ENCODE measurements at places on chromosomes 1 and 21.
A peak's percentile ranks its signal among the peaks of the same experiment; 100 is the strongest.

GRCh38 chr1:56978819-56979218, 13.0 kb upstream of the C8B start:
- no peak for DNase-seq

DNA sequence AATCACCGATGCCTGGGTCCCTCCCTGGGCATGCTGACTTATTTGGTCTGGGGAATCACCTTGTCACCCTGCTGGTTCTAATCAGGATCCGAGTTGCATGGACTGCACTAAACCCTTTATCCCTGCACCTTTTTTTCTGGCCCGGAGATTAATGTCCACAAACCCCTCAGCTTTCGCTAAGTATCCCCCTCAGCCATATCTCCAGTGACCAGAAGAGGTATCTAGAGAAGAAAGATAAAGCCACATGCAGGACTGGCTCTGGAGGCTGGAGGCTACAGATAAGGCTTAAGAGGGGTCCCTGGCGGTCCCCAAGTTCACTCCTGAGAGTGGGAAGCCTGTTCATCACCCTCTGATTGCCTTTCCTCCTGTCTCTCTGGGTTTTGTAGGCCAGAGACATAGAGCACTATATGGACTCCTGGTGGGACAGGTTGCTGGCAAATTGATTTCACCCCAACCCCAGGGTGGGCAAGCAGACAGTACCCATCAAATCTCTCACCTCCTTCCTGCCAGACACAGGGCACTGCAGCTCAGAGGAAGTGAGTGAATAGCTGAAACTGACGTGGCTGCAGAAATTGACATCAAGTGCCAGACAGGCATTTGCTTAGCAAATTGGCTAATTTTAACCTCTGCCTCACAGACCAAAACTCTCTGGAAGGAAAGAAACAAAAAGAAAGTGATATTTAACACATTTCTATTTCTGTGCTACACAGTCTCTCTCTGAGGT, 38.8 kb downstream of the HMGB4 start:
- no peak for DNase-seq

DNA sequence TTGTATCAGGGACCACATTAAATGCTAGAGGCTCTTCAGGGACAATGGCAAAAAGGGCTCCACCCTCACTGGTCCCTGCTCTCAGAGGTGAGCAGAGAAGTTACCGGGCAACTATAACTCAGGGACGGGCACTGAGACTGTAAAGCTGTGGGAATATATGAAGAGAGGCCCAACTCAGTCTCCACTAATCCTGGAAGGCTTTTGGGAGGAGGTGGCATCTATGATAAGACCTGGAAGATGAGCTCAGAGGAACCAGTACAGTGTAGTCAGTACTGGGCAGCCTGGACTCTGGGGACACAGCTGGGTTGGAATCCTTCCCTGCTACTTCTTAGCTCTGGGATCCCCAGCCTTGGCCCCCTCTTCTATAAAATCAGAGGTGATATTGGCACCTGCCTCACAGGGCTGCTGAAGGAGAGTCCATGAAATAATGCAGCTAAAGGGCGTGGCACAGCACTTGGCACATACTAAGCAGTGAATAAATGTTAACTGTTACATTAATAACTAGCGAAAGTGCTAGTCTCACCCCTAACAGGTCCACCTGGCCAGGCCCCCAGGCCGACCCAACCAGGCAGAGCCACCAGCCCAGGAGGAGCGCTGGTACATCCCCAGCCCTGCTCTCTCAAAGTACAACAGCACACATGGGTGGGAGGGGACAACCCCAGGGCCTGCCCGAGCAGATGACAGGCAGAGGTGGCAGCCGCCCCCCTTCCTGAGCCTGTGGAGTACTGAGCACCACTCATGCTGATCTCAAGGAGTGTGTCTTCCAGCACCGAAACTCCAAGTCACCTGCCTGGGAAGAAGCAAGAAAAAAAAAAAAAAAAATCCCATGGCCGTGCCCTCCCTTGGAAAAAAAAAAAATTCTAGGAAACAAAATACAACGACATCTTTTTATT, 62.7 kb downstream of the CASZ1 start:
- DNase-seq: no peak

- no peak for DNase-seq
Observed at GRCh38 chr21:43362321-43362791, 64.6 kb downstream of the SIK1 start.

GRCh38 chr21:38136201-38136600, 120.6 kb upstream of the KCNJ15 start:
- DNase-seq: no peak

- DNase-seq: no peak
Observed at GRCh38 chr1:159959451-159959850, 5.4 kb upstream of the SLAMF9 start.

DNA sequence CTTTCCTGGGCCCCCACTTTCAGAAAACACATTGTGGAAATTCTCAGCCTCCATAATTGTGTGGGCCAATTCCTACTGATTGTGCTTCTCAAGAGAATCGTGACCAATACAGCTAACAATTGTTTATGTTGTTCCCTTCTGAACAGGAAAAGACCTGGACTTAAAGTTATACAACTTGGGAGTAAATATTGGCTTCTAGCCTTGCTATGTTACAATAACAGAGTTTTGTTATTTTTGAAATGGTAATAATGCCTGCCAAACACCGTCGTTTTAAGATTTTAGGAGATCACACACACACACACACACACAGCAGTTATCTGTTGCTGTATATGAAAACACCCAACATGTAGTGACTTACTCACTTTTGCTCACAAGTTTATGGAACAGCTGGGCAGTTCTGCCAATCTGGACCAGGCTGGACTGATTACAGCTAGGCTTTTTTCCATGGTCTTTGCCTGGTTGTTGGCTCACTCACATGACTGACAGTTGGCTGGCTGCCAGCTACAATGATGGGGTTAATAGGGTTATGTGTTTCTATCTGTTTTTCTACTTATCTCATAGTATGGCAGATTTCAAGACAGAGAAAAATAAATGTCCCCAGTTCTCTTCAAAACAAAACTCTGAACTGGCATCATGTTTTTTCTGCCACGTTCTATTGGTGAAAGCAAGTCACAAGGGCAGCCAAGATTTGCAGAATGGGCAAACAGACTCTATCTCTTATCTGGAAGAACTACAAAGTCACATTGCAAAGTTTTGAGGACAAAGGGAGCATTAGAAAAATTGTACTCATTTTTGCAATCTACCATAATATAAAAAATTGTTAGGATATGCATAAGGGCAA, 447.5 kb downstream of the NEGR1 start:
- DNase-seq: no peak

GRCh38 chr1:245375789-245376460, 221.1 kb downstream of the KIF26B start:
- no peak for DNase-seq

DNA sequence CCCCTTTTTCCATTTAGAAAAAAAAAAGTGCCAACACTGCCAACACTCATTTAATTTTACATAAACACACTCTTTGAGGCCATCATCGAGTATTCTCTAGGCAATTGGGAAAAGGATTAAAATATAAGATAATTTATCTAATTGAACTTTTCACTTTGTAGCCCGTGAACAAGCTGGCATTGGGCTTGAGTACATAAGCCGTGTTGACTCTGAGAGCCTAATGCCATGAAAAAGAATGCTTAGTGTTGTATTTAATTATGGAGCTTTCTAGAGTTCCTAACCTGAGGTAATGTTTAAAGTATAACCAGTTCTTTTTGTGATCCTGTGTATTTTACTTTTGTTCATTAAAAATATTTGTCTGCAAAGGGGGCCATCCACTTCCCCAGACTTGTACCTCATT, 193.8 kb downstream of the LYPLAL1 start:
- peak; percentile 65 for DNase-seq

DNA sequence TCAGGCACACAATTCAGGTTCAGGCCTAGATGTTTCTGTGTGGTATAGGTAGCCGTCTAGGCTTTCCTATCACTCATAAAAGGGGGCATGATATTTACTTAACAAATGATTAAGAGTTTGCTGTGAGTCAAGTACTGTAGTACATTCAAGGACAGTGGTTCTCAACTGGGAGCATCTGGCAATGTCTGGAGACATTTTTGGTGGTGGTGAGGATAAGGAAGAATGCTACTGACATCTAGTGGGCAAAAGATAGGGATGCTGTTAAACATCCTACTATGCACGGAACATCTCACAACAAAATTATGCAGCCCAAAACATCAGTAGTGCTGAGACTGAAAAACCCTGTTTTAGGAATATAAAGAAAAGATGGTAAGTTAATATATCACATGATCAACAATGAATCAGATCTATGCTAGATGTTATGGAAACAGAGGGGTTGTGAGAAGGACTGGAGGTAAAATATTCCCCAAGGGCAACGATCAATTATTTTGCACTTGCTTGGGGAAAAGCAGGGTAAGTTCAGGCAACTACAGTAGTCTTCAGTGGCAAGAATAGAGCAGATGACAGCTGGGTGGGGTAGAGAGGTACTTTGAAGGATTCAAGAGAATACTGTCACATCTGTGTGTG, 4.9 kb downstream of the DNTTIP2 start:
- DNase-seq: no peak

GRCh38 chr1:224592636-224593582, 23.2 kb upstream of the CNIH3 start:
- DNase-seq: no peak

DNA sequence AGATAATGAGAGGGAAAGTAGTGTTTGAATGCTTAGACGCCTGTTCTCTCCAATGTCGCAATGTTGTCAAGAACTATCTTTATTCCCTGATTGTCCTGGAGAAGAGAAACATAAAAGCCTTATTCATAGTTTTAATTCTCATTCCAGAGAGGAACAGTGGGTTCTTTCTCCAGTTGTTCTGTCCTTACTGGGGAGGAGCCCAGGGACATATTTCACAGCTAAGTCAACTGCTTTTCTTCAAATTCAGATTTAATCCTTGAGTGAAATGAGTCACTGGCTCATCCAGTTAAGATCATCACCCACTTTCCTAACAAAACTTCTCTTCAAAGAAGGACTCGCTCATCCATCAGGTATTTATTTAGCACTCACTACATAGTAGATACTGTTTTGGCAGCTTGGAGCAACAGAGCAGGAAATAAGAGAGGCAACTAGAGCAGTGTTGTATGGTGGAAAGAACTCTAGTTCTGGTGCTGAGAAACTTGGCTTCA, 365.7 kb upstream of the USP24 start:
- DNase-seq: no peak

DNA sequence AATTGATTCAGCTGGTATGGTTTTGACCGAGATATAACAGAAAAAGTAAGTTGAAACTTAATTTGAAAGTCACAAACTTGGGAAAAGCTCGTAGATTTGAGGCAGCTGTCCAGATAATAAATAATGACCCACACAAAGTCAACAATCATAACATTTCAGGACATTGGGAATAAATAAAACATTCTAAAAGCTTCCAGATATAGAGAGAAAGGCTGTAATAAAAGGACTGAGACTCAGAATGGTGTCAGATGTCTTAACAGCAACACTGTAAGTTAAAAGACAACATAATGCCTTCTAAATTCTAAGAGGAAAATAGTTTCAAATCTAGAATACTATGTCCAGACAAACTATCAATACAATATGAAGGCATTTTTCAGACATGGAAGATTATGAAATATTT, 163.3 kb downstream of the CDC42BPA start:
- no peak for DNase-seq

DNA sequence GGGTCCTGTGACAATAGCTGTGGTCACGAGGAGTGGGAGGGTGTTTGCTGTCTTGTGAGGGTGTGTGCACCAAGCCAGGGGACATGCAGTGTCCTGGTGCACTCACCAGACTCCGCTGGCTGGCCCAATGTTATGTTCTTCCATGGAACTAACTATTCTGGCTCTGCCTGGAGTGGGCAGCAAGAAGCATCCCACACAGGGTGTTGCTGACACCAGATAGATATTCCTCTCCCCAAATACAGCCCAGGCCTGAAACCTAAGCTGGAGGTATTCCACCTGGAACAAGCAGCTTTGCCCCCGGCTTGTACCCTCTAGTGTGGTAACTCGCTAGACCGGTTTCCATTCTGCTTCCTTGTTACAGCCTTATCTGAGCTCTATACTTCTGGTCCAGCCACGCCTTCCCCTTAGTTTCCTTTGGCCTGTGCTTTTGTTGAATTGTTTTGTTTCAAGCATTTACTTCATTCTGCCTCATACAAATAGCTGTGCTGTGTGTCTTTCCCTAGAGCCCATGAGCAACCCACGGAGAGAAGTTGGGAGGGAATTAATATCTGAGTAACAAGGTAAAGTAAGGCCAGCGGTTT, 14.7 kb upstream of the LY9 start:
- DNase-seq: no peak

DNA sequence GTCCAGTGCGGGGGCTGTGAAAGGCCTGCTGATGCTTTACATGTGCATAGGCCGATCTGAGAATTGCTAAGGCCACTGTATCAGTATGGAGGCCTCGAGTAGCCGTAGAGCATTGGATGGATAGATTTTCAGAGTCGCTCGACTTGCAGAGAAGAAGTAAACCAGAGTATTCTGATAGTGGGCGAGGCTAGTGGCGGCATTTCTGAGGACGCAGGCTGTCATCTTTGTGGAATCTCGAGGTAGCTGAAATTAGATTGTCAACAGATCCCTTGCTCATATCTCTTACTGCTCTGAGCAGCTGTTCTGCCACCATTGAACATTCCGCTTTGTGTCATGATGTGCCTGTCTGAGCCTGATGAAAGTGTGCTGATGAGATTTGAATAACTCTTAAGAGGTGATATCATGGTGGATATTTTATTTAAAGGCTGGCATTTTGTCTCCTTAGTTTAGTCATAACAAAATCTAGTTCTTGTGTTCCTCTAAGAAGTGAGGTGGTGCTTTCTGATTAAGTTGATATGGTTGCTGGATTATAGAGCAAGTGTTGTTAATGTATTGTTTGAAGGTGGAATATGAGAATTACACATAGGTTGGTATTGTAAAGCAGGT, 1.5 kb downstream of the KIF1B start:
- no peak for DNase-seq

DNA sequence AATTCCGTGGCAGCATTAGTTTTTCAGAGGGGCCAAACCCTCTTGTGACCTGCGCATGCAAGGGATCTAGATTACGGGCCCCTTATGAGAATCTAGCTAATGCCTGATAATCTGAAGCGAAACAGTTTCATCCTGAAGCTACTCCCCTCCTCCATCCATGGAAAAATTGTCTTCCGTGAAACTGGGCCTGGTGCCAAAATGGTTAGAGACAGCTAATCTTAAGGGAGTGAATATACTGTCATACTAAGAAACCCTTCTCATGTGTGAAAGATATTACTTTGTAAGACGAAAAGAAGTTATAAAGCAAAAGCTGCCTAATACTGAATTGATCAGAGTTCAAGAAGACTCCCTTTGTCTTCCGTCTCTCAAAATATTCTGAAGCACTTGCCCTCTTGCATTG, 166.3 kb downstream of the DUSP10 start:
- DNase-seq: no peak

DNA sequence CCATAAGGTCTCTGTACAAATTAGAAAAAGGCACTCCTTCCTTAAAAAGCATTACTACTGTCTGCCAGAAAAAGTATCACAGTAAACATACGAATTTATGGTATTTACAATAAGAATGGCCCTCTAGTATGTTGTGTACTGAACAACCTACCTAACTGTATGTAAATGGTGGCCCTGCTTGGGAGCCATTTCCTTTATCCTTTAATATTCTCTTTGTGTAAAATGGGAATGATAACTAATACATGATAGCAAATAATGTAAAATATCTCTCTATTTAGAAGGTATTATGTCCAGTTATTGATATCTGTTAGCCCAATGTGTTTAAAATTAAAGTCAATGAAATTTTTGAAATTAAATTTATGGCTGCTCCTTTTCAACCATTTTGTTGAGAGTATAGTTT, 5.2 kb downstream of the DR1 start:
- no peak for DNase-seq
